SHP77 treated with DMSO at 0.1 percent for 48 hours (cell line): ENCODE measurements at places on chromosomes 2 and 18.
A peak's percentile ranks its signal among the peaks of the same experiment; 100 is the strongest.

DNA sequence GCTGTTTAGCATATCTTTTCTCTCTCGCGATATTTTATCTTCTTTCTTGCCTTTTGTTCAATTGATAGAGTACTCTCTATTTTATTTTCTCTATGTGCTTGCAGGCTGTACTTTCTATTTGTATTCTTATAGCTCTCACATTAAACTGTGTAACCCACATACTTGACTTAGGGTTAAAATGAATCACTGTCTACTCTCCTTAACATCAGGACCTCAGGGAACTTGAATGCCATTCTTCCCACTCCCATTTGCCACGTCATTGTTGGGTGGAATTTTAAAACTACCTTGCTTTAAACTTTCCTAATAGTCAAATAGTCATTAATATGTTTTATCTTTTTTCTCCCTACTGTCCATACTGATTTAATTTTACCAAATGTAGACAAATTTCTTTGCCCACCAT is 269.7 kb downstream of the ALPK2 start:
- no peak for DNase-seq

GRCh38 chr2:197298609-197299008 is 12.0 kb downstream of the ANKRD44 start:
- DNase-seq, result no peak

GRCh38 chr2:145655165-145655765 is 1135.3 kb upstream of the ZEB2 start:
- no peak for DNase-seq

- no peak for DNase-seq
Observed at GRCh38 chr2:15159206-15159605, 401.9 kb downstream of the NBAS start.

- DNase-seq, result no peak
Observed at GRCh38 chr2:34731292-34731691, 1132.2 kb upstream of the FAM98A start.

GRCh38 chr2:224209555-224210285 is 170.6 kb upstream of the SERPINE2 start:
- no peak for DNase-seq

DNA sequence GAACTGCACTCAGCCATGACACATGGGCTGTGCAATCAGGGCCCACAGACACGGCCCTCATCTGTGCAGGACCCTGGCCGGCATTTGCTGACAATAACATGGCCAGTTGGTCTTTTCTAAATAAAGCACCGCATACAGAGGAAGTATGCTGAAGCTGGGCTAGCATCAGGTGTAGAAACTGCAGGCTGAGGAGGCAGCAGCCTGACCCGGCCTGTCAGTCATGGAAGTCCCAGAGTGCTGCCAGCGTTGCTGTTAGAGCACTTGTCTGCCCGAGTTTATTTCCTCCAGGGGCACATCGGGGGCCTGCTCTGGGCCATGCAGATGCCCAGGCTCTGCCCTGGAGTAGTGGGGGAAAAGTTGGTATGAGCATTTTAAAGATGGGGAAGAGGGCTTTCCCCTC is 4.1 kb upstream of the PTPN18 start:
- no peak for DNase-seq

DNA sequence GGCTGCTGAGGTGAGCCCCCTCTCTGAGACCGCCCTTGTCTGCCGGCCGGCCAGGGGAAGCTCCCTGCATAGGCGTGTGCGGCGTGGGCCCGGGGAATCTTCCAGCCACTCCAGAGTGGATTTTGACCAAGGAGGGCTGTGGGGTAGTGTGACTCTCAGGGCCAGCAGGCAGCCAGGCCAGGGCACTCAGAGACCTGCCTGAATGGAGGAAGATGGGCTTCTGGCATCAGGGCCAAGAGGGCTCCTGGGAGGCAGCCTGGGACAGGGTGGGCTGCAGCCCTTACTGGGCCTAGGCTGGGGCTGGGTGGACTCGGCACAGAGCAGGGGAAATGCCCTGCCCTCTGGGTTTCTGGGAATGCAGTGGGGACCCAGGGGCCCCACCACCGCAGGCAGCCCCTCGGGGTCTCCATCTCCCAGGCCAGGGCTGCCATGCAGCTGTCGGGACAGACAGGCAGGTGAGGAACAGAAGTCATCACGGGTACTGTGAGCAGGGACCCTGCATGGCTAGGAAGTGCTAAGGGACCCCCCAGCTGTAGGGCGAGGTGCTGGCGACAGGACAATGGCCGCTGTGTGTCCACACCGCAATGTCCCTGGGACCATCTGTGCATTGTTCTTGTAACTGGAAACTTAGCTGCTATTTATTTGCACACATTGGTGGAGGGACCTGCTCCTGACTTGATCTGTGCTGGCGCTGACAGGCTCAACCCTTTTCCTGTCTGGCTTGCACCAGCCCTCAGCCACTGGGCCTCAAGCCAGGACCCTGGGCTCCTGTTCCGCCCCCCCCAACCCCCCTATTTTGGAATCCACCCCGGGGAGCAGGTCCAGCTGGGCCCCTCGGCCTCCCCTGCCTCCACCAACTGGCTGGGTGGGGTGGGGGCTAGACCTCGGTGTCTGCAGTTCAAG is 4.1 kb downstream of the PDCD1 start:
- DNase-seq, result no peak

GRCh38 chr2:112920923-112921532 is 10.1 kb downstream of the IL37 start:
- no peak for DNase-seq

DNA sequence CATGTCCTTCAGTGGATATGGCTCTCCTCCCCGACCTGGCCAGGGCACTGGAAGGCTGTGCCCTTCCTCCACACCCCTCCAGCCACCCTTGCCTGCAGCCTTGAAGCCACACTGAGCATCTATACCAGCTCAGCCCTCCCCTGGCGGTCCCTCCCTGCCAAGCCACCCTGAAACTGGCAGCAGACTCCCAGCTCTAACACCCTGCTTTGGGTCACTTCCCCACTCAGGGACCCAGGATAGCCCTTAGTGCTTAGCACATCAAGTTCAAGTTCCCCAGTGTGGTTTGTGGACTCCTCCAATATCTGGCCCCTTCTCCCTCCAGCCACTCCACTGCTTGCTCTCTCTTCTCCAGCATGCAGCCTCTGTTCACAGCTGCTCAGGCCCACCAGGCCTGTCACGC is 89.4 kb downstream of the TNS1 start:
- DNase-seq, result no peak

DNA sequence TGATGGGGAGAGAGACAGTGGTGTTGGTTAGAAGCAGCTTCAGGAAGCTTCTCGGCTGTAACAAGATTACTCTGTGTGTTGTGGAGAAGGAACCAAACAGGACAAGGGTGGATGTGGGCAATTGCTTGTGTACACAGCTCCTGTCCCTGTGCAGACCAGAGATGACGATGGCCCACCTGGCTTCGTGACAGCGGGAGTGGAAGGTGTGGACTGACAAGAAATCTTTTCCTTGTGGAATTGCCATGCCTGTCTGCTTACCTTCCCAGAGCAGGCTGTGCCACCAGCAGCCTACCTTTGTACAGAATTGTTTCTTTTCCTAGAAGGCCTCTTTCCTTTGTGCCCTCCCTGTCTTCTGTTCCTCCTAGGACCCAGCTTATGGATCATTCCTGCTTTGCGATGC is 93.8 kb downstream of the ITGB1BP1 start:
- no peak for DNase-seq

- no peak for DNase-seq
Observed at GRCh38 chr18:28153485-28154065, 23.4 kb downstream of the CDH2 start.

GRCh38 chr2:197113275-197113711 is 186.8 kb upstream of the PGAP1 start:
- DNase-seq, result peak; percentile 30

- no peak for DNase-seq
Observed at GRCh38 chr18:57062844-57063243, 84.0 kb upstream of the BOD1L2 start.

GRCh38 chr2:143255899-143256298 is 126.7 kb downstream of the ARHGAP15 start:
- DNase-seq, result no peak

DNA sequence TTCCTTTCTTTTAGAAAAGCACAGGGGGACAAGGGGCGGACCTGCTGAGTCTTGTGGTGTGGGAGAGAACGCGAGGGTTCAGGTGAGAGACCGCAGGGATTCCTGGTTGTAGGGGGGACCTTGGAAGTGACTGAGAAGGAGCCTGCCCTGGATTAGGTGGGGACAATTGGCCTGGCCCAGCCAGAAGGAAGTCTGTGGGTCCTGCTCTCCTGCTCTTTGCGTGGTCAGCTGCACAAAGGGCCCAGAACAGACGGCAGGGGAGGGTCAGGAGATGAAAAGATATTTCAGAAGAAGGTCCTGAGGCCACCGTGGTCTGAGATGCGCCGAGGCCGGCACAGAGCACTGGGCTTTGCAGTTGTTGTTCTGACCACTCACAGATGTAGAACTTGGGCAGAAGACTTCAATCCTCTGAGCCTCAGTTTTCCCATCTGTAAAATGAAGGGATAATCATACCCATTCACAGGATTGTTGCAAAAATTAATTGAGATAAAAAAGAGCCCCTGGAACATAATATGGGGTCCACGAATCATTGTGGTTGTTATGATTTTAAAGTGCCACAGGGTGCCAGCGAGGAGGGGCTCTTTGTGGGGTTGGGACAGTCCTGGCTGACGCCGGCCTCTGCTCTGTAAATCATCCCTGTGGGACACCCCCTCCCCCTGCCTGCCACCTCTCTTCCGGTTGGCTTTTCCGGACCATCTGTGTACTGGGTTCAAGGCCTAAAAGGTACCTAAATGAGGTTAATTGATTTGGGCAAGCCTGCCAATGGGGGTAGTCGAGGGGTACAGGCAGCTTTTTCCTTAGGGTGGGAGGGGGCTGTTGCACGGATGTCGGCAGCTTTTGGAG is 1.8 kb downstream of the LPIN1 start:
- no peak for DNase-seq

DNA sequence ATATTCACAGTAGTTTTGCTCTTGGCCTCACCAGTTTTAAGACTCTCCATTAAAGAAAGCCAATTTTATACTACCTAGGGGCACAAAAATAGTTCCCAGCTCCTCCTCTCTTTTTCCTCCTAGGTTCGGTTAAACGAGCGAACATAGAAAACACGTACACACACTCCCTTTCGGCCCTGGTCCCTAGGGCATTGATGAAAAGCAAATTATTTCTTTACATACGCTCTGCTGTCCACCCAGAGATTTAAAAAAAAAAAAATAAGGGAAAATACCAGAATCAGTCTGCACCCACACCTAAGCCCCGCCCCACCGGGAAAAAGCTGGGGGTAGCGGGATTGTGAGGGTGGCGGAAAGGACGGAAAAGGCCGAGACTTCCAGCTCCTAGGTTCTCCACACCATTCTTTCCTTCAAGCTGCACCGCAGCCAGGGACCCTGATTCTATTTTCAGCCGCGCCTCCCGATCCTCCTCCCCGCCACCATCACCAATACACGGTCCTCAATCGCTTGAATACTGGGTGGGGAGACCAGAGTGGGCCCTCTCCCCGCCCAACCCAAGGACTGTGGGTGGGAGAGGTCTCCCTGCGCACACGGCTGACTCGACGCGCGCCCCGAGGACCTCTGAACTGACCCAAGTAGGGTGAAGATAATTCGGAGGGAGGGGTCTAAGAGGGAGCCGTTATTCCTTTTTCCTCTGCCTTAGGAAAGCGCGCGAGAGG is 769 bp downstream of the ATF2 start:
- no peak for DNase-seq

GRCh38 chr2:62458206-62458641 is 47.8 kb downstream of the TMEM17 start:
- no peak for DNase-seq

DNA sequence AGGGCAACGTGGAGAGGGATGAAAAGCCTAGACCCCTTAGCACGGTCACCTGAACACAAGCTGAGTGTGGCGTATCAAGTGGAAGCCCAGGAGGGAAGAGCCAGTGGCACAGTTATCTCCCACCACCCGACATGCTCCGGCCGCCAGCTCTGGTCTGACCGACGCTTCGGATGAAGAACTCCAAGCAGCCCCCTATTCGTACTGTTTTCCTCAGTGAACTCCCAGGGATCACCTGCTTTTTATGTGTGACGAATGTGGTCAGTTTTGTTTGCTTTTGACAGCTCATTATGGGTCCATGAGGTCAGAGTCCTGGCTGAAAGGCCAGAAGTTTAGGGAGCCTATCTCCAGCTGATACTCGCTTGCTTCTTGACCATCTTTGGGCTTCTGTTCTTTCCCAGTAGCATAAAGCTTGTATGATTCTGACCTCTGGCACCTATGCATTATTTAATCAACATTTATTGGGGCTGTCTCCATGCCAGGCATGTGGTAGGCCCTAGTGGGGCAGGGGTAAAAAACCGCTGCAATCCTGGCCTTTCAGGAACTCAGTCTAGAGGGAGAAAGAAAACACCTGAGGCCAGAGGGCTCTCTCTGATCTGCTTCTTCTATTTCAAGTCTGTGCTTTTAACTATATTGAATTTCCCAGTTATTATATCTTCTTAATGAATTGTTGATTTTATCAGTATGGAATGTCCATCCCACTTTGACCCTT is 33.0 kb upstream of the MRPL33 start:
- no peak for DNase-seq

DNA sequence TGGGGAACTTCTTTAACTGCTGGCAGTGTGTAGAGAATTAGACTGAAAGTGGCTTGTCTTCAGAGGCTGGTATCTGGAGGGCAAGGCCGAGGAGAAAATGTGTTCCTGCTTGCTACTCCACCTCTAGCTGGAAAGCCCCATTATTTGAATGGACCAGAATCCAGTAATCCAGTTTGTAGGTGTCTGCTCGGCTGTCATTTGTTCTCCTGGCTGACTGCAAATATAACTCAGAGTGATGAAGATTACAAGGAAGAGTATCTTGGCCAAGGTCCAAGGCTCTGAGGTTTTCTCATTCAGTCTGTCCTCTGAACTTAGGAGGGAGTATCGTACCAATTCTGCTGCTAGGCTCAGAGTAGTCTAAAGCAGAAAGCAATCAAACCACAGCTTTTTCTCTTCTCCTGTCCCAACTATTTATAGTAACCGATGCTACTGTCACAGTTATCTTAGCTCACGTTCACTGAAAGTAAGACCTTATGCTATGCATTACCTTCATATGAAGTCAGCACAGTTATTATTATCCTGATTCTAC is 228.6 kb downstream of the SETBP1 start:
- DNase-seq, result no peak

- DNase-seq, result no peak
Observed at GRCh38 chr2:57990118-57990725, 56.4 kb upstream of the VRK2 start.

GRCh38 chr2:98234776-98235175 is 111.5 kb upstream of the CNGA3 start:
- DNase-seq, result no peak

DNA sequence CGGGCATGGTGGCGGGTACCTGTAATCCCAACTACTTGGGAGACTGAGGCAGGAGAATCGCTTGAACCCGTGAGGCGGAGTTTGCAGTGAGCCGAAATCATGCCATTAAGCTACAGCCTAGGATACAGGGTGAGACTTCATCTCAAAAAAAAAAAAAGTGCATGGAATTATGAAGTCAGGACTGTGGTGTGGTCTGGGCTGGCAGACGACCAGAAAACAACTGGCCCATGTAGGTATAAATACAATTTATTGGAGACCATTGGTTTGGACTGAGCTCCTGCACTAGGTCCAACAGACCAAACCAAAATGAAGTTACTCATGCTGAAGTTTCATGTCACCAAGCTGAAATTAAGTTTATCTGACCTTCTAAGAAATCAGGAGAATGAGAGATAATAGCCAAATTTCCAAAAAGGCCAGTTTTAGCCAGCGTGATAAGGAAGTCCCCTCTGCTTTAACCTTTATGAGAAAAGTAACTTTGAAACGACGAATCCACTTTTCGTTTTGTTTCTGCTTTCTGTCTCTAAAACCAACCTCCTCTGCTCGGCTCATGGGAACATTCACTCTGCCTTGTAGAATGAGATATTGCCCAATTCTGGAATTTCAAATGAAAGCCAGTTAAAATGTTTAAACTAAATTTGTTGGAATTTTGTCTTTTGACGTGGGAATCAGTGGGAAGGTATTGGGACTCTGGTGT is 17.7 kb upstream of the RAB10 start:
- no peak for DNase-seq

- no peak for DNase-seq
Observed at GRCh38 chr2:2547451-2547850, 216.4 kb upstream of the MYT1L start.
